ENCODE measurements at places on chromosomes 6 and 20.

DNA sequence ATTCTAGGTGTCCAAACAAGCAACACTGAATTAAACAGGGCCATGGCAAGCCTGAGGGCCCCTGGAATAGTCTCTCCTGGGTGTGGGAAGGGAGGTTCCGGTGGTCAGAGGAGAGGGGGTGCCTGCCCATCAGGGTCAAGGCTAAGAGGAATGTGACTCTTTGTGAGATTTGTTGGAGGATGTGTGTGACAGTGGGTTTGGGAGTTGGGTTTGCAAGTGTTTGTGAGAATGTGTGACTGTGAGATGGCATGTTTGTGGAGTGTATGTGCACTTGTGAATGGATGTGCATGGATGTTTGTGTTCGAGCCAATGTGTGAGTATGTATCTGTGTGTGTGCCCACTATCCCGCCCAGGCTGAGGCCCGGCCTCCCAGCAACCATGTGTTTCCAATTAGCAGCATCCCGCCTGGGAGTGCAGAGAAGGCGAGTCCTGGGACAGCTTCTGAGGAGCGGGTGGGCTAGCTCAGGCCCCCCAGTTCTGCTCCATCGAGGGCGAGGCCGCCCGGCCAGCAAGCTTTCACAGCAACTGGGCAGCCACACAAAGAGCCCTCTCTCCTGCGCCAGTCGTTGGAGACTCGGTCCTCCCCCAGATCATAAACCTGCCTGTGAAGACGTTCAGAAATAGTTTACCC, 12.6 kb downstream of the FOXC1 start:
- no peak for DNase-seq

DNA sequence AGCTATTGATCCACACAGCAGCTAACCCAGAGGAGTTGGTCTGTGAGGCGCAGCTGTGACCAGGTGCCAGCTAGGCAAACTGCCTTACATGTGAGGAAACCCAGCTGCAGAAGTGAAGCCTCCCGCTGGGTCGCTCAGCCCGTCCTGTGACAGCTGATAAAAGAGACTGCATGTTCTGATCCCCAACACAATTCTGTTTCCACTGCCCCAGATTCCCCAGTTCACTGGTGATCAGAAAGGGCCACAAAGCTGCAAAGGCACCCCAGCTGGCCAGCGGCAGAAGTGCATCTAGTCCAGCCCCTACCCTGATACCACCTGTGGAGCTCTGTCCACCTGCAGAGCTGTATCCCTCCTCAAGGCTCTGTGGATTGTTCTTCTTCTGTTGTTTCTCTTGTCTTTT, 64.5 kb downstream of the CTNNBL1 start:
- no peak for DNase-seq

DNA sequence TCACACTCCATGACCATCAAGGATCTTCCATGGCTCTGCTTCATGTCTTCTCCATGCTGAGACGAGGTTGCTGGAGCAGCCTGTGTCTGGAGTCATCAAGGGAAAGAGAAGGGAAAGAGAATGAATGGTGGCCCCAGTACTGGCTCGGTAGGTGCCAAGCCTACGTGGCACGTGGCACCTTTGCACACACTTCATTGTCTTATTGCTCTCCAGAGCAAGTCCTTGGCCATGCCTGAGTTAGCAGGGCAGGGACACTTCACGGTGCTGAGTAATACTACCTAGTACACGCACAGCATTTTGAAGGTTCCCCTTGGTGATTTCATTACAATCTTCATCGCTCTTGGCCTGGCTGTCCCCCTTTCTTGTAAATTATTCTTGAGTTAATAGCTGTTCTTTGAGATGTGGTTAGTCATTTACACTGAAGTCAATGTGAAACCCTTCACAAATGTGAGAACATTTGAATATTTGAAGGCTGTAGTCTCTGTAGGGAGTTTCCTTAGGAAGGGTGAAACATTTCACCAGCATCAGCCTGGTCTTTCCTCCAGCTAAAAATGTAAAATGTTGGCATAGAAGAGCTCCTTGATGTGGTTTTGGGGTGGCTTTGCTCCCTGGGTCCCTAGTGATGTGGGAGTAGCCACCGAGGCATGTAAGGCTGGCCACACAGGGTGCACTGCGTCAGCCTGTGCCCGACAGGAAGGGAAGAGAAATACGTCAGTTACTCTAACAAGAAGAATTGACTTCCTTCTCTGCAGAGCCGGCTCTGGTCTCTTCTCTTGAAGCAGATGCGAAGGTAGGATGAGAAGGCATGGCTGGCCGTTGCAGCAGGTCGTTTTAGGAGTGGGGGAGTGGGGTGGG, at the start of gene SYTL3:
TSS of gene SYTL3 (plus strand) at position 766 of the 855 bp plus-strand sequence. CDS start 13,215 bp downstream, outside the sequence.
- DNase-seq: peak; percentile 41

- DNase-seq: no peak
Measured at GRCh38 chr20:52761867-52762266, 210.3 kb upstream of the TSHZ2 start.

DNA sequence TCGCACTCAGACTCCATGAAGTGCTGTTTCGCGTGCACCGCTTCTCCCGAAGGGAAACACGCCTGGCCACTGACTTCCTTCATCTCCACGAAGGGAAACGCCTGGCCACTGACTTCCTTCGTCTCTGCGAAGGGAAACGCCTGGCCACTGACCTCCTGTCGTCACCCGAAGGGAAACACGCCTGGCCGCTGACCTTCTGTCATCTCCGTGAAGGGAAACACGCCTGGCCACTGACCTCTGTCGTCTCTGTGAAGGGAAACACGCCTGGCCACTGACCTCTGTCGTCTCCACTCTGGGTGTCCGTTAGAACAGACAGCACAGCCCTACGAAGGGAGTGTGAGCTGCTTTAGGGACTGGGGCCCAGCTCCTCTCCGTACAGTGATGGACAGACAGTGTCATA, 17.1 kb upstream of the ADRM1 start:
- no peak for DNase-seq

GRCh38 chr6:23420659-23421350, 705.2 kb upstream of the NRSN1 start:
- DNase-seq: no peak

- no peak for DNase-seq
Measured at GRCh38 chr6:120026791-120027190, 677.2 kb upstream of the MAN1A1 start.

GRCh38 chr6:30483677-30484279, 5.5 kb upstream of the HLA-E start:
- no peak for DNase-seq

GRCh38 chr6:157669323-157669722, 153.7 kb upstream of the SNX9 start:
- DNase-seq: no peak

GRCh38 chr6:158539413-158539812, 20.5 kb upstream of the TMEM181 start:
- no peak for DNase-seq

GRCh38 chr6:1383729-1384548, 5.4 kb upstream of the FOXF2 start:
- no peak for DNase-seq

DNA sequence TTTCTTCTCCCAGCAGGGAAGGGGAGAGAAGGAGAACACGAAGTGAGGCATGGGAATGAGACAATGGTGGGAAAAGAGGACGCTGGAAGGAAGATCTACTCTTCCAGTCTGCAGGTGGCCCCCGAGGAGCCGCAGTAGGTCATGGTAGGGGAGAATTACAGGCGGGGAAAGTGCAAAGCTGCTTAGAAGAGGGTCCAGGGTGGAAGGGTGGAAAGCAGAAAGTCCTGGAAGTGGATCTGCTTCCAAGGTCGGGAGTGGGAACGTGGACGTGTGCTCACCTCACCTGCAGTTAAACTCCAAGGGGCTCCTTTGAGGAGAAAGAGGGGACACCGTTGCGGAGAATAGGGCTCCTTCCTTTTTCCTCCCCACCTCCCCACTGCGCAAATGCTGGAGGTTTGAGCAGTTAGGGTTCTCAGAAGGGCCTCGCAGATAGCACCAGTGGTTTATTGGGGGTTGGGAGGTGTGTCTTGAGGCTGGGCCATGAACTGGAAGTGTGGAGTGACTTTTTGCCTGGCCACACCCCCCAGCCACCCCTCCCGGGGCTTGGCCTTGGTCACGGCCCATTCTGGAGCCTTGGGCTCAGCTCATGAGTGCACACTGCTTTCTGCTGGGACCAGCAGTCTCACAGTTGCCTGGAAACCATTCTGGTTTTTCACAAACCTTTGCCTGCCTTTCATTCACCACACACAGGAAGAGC, 100.4 kb upstream of the MLN start:
- DNase-seq: peak; percentile 32

GRCh38 chr6:98636941-98637340, 197.4 kb upstream of the POU3F2 start:
- no peak for DNase-seq

DNA sequence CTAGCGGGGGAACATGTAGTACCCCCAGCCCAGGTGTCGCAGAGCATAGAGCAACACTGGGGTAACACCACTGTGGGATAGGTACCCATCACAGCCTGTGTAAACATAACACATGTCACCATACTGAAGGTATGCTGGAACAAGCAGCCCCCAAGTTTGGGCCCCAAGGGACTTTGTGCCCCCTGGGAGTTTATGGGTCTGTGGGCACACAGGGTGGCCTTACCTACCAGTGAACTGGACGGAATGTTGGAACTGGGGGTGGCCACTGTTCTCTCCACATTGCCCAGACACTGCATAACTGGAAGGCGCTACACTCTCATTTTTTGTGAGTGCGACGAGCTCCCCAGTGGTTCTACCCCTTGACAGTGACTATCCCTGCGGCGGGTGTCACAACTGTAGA, 28.5 kb downstream of the HDDC2 start:
- DNase-seq: no peak

- DNase-seq: no peak
Measured at GRCh38 chr6:18062733-18063132, 59.7 kb downstream of the NHLRC1 start.

DNA sequence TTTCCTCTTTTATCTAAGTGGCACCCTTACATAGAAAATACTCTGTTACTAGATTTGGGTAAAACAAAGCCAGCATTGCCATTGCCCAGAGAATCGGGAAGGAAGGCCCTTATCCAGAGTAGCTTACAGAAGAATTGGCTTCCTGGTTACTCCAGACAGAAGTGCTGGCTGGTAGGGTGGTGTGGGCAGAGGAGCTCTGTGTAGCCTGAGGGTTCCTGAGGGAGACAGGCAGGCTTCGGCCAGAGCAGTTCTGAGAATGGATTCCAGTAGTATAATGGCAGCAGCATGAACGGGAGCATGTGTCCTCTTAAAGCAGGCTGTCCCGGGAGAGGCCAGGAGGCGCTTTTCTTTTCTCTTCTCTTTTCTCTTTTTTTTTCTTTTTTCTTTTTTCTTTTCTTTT, 11.9 kb downstream of the CUL9 start:
- DNase-seq: no peak

DNA sequence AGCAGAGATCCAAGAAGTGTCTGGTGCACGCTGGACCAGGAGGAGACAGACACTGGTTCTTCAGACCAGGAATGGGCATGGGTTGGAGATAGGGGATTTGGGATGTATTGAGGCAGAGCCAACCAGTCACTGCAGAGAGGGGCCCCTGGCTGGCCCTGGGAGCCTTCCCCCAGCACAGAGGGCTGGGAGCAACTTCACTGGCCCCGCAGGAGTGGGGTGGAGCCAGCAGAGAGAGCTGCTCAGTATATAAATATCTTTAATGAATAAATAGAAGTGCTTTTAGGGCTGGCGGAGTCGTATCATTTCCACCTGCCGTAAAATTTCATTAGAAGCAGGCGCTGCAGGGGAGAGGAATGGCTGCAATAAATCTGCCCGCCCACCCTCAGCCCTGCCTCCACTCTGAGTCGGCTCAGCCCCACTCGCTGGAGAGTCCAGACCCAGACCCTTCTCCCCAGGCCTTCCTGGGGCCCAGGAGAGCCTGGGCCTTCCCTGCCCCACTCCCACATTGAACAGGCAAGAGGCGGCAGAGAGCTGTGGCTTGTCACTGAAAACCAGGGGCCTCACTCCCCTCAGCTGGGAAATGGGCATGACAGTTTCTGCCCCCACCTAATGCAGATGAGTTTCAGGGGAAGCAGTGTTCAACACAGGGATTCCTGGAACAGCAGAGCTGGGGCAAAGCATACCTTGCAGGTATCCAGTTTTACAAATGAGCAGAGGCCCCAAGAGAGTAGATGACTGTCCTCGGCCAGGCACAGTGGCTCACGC, 23.9 kb upstream of the VSTM2L start:
- no peak for DNase-seq

- no peak for DNase-seq
Measured at GRCh38 chr6:107106165-107106564, 9.2 kb downstream of the BEND3 start.

GRCh38 chr6:87012035-87012434, 74.7 kb downstream of the HTR1E start:
- no peak for DNase-seq

DNA sequence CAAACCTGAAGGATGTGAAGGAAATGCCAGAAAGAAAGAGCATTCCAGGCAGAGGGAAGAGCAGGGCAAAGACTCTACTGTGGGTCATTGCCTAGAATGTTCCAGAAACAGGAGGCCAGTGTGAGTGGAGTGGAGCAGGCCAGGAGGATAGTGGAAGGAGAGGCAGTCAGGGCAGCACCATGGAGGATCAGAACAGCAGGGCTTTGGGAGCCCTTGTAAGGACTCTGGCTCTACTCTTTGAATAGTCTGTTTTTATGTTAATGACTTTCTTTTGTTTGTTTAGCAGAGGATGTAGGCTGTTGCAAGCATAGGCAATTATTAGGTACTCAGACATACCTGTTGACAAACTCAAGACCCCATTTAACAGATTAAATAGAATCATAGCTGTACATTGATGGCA, 23.6 kb upstream of the FBXL4 start:
- no peak for DNase-seq

GRCh38 chr6:20630136-20630535, 95.9 kb downstream of the CDKAL1 start:
- no peak for DNase-seq

DNA sequence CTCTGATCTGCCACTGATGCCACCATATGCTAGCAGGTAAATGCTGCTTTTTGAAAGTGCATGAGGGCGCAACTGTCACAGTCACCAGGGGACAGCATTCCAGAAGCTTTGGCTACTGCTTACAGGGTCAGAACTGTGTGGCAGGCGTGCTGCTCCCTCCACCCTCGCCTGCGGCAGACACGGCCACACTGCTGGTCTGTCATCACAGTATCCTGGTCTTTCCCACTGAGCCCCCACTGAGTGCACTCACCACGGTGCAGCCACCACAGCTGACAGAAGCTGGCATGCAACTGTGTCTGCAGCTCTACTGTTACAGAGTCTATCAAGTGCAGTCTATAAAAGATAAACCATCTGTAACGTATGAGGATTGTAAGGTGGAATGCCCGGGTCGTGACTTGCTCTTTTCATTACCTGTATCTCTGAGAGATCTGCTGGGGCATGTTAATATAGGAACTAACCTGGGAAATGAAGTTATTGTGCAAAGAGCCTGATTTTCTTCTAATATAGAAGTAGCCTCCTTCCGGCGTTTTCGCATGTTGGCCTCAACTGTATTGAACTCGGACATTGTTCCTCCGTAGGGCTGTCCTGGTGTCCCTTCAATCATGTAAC, 24.5 kb downstream of the GCLC start:
- DNase-seq: no peak

DNA sequence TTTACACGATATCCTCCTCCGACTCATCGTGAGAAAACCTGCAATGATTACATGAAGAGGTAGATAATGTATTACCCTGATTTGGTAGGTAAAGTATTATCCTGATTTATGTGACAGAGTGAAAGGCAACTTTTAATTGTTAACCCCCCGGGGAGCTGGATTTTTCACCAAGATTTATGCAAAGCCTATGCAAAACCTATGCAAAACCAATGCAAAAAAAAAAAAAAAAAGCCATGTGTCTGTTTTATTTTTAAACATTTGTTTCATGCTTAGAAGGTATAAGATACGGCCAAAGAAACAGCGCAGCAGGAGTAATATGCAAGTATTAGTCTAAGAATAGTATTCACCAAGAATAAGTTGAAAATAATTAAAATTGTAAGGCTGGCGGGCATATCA, 109.9 kb downstream of the IPCEF1 start:
- no peak for DNase-seq

GRCh38 chr6:150694889-150695288, 95.2 kb downstream of the PLEKHG1 start:
- no peak for DNase-seq
